ENCODE measurements at places on chromosomes 1 and 21.

DNA sequence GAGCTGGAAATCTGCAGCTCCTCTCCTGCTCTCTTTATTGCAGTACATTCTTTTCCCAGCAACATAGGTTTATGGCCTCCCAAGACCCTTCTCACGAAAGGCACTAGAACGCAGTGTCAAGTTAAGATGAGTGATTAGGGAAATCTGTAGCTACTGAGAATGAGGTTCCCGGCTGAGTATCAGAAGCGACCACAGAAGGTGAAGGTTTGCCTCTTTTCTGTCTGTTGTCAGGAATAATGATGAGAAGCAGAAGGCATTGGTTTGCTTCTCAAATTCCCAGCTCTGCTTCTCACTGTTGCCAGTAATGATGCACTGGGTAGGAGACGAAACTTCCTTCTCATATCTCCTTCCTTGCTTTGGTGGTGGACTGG lies 128.4 kb downstream of the NTMT2 start:
- peak; percentile 58 for ATAC-seq

DNA sequence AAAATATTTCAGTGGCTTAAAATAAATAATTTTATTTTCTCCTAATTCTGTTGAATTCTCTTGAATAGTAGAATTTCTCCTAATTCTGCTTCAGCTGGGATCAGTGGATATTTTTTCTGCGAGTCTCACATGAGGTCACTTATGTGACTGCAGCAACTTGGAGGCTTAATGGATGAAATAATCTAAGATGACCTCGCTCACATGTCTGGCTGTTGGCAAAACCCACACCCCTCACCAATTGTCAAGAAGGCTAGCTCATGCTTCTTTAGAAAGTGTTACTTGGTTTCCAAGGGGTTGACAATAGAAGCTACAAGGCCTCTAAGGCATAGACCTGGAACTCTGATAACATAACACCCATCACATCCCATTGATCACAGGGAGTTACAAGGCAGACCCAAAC lies 156.9 kb upstream of the DPYD start:
- ATAC-seq: no peak

GRCh38 chr1:21814241-21814918 lies 2.3 kb downstream of the LDLRAD2 start:
- peak; percentile 57 for ATAC-seq

- peak; percentile 89 for ATAC-seq
Observed at GRCh38 chr21:42145569-42146272, 73.2 kb upstream of the ABCG1 start.

- no peak for ATAC-seq
Observed at GRCh38 chr1:2273401-2274090, 45.4 kb downstream of the SKI start.

DNA sequence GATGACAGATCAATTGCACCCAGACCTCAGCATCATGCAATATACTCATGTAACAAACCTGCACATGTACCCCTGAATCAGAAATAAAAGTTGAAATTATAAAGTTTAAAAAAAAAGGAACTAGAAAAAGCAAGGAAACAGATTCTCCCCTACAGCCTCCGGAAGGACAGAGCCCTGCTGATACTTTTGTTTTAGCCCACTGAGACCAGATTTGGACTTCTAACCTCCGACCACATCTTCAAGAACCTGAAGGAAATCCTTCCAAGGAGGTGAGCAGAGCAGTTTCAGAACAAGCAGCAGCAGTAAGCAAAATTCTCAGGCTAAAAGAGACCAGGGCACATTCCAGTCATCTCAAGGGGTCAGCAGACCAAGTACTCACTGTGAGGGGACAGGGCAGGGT lies 54.5 kb downstream of the TM2D1 start:
- no peak for ATAC-seq

DNA sequence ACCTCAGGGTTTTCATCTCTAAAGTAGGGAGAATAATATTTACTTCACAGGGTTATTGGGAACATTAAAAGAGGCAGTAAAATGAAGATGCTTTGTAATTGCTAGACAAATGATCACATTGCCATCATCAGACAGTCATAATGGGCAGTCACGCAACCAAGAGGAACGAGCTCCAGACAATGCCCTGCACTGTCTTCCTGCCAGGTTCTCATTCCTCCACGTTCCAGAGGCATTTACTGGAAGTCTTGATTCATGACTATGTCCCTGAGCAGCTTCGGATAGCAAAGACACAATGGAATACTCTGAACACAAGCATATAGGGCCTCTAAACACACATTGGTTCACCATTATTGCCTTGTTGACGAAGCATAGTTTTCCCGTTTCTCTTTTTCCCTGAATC lies 389.7 kb downstream of the NTNG1 start:
- ATAC-seq: no peak

GRCh38 chr1:154777154-154777553 lies 92.9 kb downstream of the KCNN3 start:
- no peak for ATAC-seq

- peak; percentile 32 for ATAC-seq
Observed at GRCh38 chr1:198890214-198890930, 251.5 kb downstream of the PTPRC start.

GRCh38 chr21:17270229-17270628 lies 242.6 kb upstream of the CXADR start:
- no peak for ATAC-seq

GRCh38 chr21:22211943-22212342 lies 1213.7 kb downstream of the NCAM2 start:
- no peak for ATAC-seq

DNA sequence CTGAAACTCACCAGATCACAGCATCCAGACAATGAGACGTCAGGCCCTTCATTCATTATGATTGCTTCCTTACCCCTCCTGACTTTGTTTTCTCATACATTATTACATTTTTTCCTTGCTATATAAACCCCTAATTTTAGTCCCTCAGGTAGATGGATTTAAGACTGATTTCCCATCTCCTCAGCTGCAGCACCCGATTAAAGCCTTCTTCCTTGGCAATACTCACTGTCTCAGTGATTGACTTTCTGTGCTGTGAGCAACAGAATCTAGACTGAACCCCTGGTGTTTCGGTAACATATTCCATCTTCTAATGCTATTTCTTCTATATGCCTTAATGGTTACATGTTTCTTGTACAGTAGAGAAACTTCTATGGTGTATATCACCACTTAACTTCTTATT lies 30.0 kb upstream of the RGL1 start:
- no peak for ATAC-seq

DNA sequence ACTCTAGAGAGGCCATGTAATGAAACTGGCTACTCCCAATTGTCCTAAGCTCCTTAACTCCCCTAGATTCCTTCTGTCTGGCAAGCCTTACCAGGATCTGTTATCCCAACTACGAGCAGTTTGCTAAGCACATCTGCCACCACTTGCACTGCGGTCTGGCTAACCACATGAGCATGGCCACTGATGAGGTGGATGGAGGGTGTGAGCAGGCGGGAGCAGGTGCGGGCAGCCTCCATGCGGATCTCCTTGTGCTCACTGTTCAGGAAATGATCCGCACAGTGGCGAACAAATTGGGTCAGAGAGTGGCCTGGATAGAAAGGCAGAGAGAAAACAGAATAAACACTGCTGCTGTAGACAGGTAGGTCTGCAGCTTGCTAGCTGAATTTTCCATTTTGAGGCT lies 24.0 kb downstream of the MTOR start:
- no peak for ATAC-seq

DNA sequence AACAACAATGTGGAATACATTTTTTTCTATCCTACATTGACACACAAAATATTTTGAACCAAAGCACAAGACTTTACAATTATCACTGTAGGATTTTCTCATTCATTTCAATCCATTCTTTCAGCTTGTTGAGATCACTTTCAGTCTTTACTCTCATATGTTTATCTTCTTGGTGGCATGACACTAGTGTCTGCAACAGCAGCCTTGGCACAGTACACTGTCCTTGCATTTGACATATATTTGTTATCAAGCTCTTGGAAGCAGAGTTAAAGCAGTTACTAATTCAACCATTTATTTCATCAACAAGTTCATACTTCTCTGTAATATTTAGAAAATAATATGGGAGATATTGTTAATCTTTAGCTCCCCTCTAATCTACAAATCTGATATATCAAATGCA lies 922.4 kb upstream of the ADGRL2 start:
- no peak for ATAC-seq

GRCh38 chr1:229597877-229598276 lies 28.0 kb downstream of the TAF5L start:
- ATAC-seq: no peak

GRCh38 chr1:19872190-19872589 lies 10.0 kb upstream of the OTUD3 start:
- no peak for ATAC-seq

- ATAC-seq: no peak
Observed at GRCh38 chr1:34013958-34014737, 150.3 kb downstream of the HMGB4 start.

DNA sequence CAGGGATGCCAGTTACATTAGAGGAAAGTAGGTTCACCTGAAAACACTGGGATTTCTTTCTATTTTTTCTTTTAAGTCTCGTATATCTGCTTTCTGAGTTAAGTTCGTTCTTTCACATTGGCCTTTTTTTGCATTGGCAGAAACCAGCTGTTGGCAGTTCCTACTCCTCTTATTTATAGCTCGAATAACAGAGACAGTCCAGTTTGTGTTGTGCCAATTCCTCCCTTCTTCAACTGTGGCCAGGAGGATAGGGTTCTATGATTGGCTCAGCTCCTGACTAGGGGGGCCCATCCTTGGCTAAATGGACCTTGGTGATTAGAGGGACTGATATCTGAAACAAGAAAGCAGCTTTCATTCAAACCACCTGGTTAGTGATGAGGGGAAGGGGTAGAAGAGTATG lies 115.8 kb downstream of the RPS6KC1 start:
- no peak for ATAC-seq

GRCh38 chr1:110927484-110928075 lies 36.1 kb downstream of the LRIF1 start:
- ATAC-seq: 0 out of 3 replicates have a peak, but pooled peaks have one; percentile 25

DNA sequence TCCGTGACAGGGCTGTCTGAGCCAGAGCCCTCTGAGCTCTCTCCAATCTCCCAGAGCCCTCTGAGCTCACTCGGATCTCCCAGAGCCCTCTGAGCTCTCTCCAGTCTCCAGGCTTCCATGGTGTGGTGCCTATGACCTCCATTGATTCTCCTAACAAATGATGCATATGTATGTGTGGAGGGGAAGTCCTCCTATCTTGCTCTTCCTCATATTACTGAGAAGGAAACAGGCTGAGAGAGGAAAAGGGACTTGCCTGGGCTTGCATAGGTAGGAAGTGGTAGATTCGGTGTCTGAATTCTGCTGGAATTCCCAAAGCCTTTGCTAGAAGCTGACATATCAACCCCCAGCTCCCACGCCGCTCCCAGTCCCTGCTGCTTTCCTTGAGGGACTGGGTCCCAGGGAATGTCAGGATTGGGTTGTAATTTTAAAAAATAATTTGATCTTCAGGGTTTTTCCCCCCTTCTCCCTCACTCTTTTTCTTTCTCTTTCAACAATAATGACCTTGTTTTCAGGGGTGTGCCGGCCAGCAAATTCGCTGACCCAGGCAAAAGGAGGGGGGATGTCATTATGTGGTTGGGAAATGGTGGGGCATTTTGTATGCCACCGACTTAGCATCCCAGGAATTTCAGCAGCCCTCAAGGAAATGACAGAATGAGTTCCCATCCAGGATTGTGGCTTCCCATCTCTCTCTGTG lies 42.3 kb upstream of the RUNX3 start:
- peak; percentile 32 for ATAC-seq

DNA sequence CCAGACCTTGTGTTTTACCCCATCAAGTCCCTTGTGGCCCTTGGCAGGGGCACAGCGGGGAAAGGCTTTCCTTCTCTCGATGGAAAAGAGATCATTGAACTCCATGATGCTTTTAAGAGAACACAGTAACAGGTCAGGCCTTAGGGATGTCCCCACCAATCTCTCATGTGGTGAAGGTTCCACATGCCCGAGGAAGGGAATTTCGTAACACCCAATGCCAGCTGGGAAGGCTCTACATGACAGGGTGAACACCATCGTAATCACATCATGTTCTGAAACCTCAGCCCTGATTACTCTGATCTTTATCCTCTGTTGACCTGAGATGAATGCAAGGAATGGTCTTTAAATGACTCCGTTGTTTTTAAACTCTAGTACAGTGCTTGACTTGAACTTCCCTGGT lies 105.5 kb upstream of the SPAG17 start:
- no peak for ATAC-seq

DNA sequence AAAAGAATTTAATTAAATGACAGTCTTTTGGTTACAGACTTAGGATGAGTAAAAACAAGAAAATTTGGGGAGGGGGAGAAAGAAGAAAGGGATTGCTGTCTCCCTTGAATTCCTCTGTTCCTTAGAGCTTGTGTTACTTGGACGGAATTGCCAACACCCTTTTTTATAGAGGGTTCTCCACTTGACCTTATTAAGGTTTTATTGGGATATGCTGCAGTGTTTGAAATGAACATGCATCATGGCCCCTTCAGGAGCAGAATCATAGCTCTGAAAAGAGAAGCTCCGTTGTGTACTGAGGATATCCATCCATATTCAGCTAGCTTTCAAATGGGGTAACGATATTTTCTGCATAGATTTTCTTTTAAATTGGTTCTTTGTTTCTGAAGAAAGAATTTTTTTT lies 48.2 kb upstream of the DNASE2B start:
- ATAC-seq: no peak

DNA sequence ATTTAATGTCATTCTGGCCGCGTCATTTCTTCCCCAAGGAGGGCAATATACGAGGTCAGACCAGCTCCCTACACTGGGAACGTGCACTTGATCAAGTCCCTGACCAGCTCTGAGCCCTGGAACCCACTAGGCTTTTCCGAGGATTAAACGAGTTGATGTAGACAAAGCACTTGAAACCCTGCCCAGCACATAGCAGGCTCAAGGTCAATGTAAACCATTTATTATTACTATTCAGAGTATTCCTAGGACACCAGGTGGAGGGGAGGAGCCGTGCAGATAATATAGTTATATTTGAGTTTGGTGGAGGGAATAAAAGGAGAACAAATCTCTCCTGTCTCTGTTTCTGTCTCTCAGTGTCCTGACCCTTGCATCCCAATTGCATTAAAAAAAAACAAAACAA lies 174.1 kb upstream of the IGSF21 start:
- ATAC-seq: no peak

- no peak for ATAC-seq
Observed at GRCh38 chr1:28139025-28139712, 37.3 kb downstream of the PTAFR start.

GRCh38 chr1:102472520-102472919 lies 475.8 kb upstream of the OLFM3 start:
- no peak for ATAC-seq

DNA sequence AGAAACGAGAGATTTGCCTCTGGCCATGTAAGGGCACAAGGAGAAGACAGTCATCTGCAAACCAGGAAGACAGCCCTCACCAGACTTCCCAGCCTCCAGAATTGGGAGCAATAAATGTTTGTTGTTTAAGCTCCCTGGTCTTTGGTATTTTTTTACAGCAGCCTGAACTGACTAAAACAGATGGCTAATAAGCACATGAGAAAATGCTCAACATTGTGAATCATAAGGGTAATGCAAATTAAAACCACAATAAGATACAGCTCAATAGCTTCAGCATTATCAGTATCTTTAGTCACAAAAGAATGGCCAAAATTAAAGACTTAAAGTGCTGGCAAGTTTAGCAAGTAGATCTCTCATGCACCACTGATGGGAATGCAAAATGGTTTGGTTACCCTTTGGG lies 11.7 kb downstream of the UBE2G2 start:
- no peak for ATAC-seq

- no peak for ATAC-seq
Observed at GRCh38 chr1:235136111-235136510, 7.5 kb upstream of the TOMM20 start.
